SIG-M5 (cell line): ENCODE measurements at places on chromosomes 2 and 18.
A peak's percentile ranks its signal among the peaks of the same experiment; 100 is the strongest.

DNA sequence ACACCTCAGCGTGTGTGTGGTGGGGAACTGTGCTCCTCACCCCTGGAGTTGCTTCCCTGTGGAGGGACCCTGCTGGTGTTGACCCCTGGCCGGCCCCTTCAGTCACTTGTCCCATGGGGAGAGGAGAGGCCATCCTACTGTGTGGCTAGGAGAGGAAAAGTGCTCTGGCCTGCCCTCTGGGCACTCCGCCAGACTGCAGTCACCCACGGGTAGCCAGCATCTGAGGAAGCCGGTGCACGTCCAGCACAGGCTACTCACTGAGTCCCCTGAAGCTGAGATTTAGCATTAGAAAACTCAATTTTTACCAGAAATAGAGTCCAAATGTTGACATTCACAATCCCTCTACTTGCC lies 211.5 kb upstream of the RAB6C start:
- no peak for DNase-seq

DNA sequence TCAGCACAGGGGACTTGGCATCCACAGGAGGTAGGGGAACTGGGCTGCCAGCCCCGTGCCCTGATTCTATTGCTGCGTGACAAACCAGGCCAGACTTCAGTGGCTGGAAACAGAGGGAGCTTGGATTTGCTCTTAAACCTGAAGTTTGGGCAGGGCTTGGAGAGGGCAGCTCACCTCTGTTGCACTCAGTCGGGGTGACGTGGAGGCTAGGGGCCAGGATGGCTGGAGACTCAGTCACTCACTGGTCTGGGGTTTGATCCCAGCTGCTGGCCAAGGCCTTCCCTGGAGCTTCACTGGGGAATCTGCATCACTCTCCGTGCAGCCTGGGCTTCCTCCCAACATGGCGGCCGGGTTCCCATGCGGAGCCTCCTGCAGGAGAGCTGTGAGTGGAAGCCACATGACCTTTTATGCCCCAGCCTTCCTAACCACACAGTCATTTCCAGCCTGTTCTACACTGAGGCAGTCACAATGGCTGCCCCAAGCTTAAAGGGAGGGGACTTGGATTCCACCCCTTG lies 175.2 kb upstream of the HDAC4 start:
- DNase-seq: no peak

- no peak for DNase-seq
Observed at GRCh38 chr2:75074228-75074627, 115.8 kb downstream of the POLE4 start.

GRCh38 chr2:86243272-86243671 lies 44.0 kb downstream of the MRPL35 start:
- DNase-seq: no peak

- no peak for DNase-seq
Observed at GRCh38 chr2:19098467-19099160, 259.8 kb downstream of the OSR1 start.

GRCh38 chr2:24863641-24864040 lies 56.4 kb downstream of the ADCY3 start:
- no peak for DNase-seq

GRCh38 chr18:74957588-74958224 lies 251.2 kb downstream of the PTGR3 start:
- DNase-seq: no peak

DNA sequence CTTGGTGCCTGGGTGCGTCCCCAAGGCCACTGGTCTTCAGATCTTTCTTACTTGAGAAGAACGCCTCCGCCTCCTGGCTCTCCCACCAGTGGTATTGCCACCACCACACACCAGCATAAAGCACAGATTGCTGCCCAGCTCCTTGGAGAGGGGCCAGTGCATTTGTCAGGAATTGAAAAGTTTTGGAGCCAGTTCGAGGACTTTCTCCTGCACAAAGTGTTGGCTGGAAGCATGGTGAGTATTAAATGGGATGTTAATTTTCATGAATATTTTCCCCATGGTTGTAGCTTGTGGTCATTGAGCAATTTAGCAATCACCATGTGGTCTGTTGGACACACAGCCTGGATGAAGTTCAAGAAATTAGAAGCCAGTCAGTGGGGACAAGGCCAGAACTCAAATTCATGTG lies 684.6 kb upstream of the FANCL start:
- DNase-seq: no peak

DNA sequence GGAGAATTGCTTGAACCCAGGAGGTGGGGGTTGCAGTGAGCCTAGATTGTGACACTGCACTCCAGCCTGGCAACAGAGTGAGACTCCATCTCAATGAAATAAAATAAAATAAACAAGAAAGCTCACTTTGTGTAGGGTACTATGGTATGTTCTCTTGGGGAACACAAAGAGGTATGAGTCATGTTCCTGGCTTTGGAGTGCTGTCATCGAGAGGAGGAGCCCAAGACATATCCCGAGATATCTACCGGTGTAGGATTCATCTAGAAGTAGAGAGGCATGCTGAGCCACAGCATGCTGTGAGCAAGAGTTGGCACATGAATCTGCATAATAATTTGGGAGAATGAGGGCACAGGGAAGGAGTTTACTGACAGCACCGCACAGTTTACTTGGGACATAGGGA lies 244.9 kb upstream of the EPHA4 start:
- DNase-seq: no peak

GRCh38 chr2:113102133-113102532 lies 25.3 kb upstream of the IL1RN start:
- no peak for DNase-seq

DNA sequence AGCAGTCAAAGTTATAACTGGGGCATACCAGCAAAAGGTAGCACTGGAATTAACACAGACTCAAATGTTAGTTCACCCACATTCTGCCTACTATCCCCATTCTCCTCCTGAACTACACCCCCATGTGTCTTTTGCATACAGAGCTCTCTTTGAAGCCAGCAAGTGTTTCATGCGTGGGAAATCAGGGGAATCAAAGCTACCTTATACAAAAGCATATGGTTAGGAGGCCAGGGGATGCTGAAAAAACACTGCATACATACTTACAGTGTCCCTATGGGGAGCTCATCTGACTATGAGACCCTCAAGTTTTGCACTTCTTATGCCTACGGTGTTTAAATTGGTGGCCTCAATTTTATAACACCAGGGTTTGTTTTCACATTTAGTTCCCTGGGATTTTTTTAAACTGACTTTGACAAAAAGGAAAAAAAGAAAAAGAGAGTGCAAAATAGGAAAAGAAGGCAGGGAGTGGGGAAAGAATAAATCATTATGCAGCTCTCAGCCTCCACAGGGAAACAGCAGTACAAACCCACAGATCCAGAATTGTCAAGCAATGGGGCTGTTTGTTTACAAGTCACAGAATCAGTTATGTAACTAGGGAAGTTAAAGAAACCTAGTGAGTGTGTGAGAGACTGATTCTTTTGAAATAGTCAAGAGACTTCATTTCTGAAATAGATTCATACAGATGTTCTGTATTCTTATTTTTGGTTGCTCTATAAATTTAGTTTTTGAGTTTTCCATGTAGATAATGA lies 20.1 kb upstream of the PPP3R1 start:
- DNase-seq: peak; percentile 50

GRCh38 chr2:141699573-141699972 lies 431.2 kb downstream of the LRP1B start:
- DNase-seq: no peak

- DNase-seq: no peak
Observed at GRCh38 chr2:226333388-226333787, 466.2 kb downstream of the IRS1 start.

DNA sequence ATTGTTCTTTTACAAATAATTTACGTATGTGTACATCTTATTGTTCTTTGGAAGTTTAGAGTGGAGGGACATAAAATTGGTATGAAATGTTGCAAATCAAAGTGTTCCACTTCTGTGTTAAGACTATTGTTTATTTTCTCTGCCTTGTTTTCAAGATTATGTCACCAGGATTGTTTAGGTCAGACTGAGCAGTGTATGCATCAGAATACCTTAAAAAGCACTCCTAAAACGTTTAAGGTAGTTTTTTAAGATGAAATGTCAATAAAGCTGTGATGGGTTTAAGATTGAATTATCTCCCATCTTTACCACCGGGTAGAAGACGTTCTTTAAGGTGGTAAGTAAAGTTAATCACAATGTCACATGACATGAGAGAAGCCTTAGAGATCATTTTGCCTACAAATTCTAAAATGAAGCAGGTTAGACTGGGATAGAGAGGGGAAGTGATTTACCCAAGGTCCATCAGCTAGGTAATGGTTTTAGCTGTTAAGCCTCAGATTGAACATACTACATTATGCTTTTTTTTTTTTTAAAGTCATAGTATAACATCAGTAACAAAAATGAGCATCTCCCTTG lies 10.6 kb downstream of the VAPA start:
- no peak for DNase-seq

DNA sequence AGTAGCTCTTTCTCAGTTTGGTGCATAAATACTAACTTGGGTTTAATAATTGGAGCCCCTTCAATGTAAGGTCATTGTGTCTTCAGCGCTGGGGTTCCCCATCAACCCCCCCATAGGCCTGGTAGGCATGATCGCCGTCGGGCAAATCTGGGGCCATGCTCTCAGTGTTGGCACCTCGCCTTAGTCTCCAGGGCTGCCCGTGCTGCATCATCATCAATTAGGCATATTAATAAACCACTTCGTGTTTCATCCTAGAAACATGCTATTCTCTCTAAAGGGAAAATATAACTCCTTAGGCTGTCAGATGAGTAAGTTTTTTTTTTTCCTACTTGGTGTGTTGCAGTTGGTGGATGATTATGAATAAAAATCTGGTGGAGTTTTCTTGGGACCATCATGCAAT lies 96.7 kb upstream of the IL1R2 start:
- DNase-seq: no peak

GRCh38 chr2:197885587-197885986 lies 81.2 kb downstream of the PLCL1 start:
- DNase-seq: no peak

DNA sequence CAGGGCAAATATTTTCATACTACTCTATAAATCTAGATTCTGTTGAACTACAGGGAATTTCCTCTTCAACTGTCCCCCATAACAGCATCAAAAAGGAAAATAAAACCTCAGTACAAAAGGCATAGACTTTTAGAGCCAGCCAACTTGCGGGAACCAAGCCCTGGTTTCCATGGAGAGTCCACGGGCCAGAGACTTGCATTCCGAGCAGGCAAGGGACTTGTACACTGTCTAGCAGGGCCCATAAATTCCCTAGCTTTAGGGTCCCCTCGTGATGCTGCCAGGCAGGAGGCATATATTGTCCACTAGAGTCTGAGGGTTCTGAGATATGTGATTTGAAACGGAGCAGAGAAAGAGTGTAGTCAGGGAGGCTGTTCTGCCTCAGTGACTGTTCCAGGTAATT lies 153.1 kb upstream of the SLC14A2 start:
- no peak for DNase-seq

DNA sequence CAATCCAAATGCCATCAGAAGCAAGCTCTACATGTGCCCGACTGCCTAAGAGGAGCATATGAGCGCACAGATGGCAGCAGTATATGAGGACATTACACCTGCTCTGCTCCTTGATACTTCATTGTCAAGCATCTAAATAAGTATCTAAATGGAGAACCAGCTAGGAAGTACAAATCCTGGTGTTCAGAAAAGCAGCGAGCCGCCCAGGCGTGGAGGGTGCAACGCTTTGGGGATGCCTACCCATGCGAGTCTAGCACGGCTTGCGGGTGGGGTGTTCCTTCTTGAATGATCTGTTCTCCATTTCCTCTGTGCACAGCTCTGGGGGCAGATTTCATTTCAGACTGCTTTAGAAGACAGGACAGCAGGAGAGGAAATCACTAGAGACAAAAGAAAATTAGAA lies 63.0 kb upstream of the BCL2L11 start:
- no peak for DNase-seq

- no peak for DNase-seq
Observed at GRCh38 chr2:238493880-238494572, 67.3 kb downstream of the ASB1 start.

GRCh38 chr2:69785358-69785757 lies 43.4 kb downstream of the ANXA4 start:
- no peak for DNase-seq

GRCh38 chr2:9220201-9220600 lies 13.6 kb downstream of the ASAP2 start:
- no peak for DNase-seq

- peak; percentile 80 for DNase-seq
Observed at GRCh38 chr2:207632575-207633493, 7.6 kb upstream of the METTL21A start.

DNA sequence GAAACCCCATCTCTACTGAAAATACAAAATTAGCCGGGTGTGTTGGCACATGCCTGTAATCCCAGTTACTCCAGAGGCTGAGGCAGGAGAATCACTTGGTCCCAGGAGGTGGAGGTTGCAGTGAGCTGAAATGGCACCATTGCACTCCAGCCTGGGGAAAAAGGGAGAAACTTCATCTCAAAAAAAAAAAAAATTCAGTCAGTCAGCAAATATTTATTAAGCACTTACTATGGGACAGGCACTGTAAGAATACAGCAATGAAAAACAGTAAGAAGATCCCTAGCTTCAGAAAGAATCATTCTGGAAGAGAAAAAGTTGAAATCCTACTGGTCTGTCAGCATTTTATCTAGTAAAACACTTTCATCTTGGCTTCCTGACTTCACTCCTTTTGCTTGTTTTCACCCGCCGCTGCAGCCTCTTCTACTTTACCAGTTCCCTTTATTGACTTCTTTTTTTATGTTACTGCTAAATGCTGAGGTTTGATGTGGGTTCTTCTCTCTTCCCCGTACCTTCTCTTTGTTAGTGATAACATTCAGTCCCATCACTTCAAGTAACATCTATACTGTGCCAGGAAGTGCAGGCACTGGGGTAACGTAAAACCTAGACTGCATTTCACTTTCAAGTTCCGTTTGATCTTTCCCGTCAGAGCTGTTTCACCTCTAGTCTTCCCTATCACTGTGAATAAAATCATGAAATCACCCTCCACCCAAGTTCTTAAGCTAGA lies 10.8 kb upstream of the TAF4B start:
- DNase-seq: no peak

- no peak for DNase-seq
Observed at GRCh38 chr2:76958749-76959148, 563.4 kb downstream of the LRRTM4 start.

- no peak for DNase-seq
Observed at GRCh38 chr2:39175026-39175812, 54.4 kb upstream of the SOS1 start.

DNA sequence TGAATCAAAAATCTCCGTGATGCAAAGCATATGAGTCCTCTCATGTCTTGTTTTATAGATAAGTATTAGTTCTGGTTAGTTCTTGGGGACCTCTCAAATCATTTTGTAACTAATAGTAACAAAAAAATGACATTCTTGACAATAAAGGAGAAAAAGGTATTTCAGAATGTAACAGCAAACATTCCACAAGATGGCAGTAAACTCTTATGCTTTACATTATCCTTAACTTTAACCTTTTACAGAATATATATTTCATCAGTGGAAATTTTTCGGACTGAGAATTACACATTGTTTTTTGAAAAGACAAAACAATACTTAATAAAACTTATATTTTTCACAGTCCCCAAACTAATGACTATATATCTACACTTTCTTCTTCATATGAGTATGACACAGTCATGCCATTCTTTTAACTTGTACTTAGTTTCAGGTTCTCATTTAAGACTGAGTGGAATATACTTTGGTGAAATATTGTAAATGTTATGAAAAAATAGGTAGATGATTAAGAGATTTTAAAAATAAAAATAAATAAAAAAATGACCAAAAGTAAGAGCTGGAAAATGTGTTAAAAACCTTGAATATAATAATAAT lies 142.9 kb upstream of the NXPH2 start:
- no peak for DNase-seq

GRCh38 chr2:99336804-99337112 lies 431 bp upstream of the EIF5B start:
- DNase-seq: no peak

- no peak for DNase-seq
Observed at GRCh38 chr2:169509955-169510354, 453 bp downstream of the KLHL41 start.

- no peak for DNase-seq
Observed at GRCh38 chr2:234469972-234470371, 26.9 kb downstream of the ARL4C start.
